Activated CD4-positive, alpha-beta T cell treated with anti-CD3 and anti-CD28 coated beads, Interleukin-2, Interleukin-4, amounts not matched to agents 100 ng/mL and 50 ng/mL, durations not matched to agents 16 hours and 8 hours (primary cell): ENCODE measurements at places on chromosomes 5 and 9.
A peak's percentile ranks its signal among the peaks of the same experiment; 100 is the strongest.

DNA sequence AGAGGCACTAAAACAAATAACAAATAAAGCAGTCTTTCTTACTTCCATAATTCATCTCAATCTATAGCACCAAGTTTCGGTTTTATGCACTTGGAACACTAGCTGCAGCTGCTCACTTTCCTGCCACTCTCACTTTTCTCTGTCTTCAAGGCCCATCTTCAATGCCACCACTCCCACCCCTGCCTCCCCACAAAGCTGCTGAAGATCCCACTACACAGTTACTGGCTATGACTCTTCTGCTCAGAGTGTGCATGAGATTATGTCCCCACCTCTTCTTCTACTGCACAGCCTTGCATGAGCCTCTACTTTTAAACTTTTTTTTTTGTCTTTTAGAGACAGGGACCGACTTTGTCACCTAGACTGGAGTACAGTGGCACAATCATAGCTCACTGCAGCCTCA is 77.4 kb downstream of the SAXO1 start:
- no peak for DNase-seq

DNA sequence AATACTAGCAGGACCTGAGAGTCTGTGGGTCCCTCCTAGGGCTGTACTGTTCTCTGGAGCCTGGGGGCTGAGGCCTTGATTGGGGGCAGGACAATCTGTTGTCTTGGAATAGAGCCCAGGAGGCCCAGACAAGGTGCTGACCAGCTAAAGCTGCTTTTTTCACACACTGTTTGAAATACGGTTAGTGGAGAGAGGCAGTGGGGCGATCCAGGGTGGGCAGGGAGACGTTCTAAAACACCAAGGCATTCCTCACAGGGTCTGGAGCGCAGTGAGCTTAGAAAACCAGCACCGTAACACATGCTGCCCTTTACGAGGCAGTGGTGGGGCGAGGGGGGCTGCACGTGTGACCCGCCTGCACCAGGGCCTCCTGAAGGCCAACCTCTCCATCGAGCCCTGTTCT is 55.1 kb downstream of the EHMT1 start:
- DNase-seq = no peak

DNA sequence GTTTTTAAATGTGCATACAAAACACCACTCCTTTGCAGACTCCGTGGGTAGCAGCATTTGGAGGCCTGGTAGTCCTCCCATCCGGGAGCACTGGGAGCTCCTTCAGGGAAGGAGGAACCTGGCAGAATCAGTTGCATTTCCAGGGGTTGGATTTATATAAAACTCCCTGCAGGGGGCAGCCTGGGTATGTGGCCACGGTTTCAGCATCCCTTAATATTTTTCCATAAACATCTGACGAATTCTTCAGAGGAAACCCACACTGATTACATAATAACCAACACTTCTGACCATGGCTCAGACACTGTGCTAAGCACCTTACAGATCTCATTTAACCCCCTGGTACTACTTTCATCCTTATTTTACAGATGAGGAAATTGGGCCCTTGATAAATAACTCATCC is 6.1 kb upstream of the AFAP1L1 start:
- no peak for DNase-seq

- DNase-seq = no peak
Observed at GRCh38 chr9:133440874-133441273, 18.7 kb downstream of the ADAMTS13 start.

DNA sequence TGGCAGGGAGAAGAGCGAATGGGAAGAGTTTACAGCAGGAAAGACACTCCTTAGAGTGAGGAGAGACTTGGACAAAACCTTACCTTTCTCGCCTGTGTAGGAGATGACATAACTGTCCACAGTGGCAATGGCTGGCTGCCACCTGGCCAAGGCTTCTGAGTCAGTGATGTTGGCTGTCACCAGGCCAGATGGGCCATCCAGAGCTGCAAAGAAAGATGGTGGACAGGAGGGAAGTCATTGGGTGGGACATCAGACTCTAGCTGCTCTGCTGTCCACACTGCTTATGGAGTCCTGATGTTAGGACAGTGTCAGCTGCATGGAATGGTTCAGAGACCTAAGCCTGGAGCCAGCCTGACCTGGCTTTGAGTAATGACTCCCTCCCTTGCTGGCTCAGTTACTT is 79.8 kb downstream of the TNC start:
- no peak for DNase-seq

DNA sequence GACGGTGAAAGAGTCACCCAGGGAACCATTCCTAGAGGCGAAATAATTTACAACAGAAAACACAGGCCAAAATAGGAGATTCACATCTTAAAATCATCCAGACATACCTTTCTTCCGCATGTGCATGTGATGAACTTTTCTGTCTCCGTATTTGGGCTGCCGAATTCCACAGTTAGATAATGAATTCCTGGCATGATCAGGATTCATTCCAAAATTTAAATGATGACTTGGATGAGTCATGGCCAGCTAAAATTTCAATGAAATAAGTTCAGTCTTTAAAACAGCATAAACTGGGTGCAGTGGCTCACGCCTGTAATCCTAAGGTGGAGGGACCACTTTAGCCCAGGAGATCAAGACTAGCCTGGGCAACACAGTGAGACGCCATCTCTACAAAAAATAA is 82.7 kb downstream of the DROSHA start:
- no peak for DNase-seq

- DNase-seq = no peak
Observed at GRCh38 chr9:20619487-20620200, 2.7 kb downstream of the MLLT3 start.

DNA sequence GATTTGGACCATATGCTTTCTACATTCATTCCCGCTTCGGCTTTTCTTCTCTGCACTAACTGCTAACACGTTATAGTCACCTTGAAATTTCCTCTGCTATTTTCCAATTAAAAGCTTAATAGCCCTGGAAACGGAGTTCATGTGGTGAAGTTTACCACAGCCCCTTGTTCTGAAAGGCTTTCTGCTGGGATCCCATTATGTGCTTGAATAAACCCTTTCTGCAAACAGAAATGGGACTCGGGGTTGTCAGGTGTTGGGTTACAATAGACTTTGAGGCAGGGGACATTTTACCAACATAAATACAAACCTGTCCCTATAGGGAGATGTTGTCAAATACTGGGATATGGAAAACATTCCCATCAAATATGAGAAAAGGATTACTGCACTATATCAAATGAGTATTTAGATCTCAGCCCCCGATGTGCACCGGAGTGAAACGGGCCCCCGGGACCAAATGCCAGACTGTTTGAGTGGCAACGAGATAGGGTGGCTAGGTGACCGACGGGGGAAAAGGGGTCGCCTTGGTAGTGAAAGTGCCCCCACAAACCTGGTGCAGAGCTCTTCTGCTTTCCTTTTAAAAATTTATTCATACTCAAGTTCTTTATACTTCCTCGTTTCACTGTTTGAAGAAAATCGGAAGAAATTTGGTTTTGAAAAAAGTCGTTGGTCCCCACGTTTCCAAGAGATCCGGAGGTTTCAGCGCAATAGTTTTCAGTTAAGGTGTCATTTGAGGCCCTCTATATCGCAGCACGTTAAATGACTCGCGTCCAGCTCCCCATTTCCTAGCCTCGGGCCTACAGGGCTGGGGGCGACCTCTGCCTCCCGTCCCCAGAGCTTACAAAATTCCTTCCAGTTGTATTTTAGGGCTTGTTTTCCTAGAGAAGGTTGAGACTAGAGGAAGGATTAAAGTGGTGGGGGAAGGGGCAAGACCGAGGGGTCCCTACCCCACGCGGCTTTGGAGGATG is 2.1 kb upstream of the DMRT3 start:
- DNase-seq = no peak

GRCh38 chr5:69498384-69498783 is 5.8 kb downstream of the OCLN start:
- no peak for DNase-seq

DNA sequence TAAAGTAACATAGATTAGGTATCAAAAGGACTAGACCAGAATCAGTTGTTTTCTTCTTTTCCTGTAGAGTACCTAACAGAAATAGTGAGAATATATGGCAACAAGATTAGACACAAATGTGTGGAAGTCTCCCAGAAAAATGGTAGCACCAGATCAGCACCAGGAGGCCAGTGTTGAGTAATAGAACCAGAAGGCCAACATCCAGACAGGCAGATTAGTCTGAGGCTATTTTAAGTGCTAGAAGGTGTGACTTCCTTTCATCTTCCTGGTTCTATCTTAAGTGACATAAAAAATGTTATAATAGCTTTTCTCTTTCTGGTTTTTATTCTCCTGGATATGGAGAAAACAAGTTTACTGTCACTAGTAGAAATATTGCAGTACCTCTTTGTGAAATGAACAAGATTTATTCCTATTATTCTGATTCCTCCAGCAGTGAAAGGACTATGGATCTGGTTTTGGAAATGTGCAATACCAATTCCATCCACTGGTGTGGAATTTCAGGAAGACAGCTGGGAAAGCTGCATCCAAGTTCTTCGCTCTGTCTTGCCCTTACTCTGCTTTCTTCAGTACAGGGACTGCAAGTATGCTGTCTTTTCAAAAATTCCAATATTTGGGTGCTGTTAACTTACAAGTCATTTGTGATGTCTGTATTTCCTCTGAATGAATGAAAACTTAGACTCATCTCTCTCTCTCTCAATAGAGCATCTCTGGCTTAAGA is 39.1 kb downstream of the SHLD3 start:
- DNase-seq = no peak

DNA sequence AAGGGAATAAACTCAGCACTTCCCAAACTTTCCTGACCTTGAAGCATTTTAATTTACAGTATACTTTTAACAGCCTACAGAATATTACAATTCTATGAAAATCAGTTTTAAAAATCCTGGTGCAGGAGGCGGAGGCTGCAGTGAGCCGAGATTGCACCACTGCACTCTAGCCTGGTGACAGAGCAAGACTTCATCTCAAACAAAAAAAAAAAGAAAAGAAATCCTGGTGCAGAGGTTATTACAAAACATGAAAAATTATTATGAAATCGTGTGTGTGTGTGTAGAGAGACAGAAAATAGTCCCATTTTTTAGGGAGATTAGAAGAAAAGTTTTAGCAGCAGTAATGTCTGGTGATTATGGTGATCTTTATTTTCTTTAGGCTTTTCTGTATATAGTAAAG is 26.9 kb downstream of the GOLPH3 start:
- DNase-seq = no peak

DNA sequence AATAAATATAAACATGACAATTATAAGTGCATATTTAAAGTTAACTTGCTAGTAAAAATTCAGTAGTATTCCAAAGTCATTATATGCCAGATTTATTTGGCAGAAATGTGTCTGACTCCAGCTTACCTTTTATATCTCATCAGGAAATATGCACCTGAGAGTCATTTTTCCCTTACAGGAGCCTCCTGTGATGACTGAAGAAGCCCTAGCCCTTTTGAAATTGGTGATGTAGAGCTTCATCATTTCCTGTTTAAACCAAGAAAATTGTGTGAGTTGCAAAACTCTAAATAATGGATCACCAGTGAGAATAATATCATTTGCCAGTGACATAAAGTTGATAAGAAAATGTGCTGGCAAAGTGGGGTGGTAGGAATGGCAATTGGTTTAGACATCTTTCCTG is 42.1 kb upstream of the CTNND2 start:
- no peak for DNase-seq

DNA sequence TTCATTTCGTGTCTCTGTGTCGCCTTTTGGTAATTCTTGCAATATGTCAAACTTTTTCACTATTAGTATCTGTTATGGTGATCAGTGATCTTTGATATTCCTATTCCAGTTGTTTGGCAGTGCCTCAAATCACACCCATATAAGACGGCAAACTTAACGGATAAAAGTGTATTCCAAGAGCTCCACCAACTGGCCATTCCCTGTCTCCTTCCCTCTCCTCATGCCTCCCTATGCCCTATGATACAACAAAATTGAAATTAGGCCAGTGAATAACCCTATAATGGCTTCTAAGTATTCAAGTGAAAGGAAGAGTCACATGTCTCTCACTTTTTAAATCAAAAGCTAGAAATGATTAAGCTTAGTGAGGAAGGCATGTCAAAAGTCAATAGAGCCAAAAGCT is 74.8 kb downstream of the CDK5RAP2 start:
- peak; percentile 34 for DNase-seq

- DNase-seq = no peak
Observed at GRCh38 chr9:92717201-92718085, 47.2 kb downstream of the BICD2 start.

- DNase-seq = no peak
Observed at GRCh38 chr5:141692533-141692888, 10.5 kb upstream of the ARAP3 start.

- no peak for DNase-seq
Observed at GRCh38 chr9:137632230-137633161, 13.7 kb downstream of the EHMT1 start.

- DNase-seq = no peak
Observed at GRCh38 chr9:136171009-136171800, 33.7 kb downstream of the LHX3 start.

DNA sequence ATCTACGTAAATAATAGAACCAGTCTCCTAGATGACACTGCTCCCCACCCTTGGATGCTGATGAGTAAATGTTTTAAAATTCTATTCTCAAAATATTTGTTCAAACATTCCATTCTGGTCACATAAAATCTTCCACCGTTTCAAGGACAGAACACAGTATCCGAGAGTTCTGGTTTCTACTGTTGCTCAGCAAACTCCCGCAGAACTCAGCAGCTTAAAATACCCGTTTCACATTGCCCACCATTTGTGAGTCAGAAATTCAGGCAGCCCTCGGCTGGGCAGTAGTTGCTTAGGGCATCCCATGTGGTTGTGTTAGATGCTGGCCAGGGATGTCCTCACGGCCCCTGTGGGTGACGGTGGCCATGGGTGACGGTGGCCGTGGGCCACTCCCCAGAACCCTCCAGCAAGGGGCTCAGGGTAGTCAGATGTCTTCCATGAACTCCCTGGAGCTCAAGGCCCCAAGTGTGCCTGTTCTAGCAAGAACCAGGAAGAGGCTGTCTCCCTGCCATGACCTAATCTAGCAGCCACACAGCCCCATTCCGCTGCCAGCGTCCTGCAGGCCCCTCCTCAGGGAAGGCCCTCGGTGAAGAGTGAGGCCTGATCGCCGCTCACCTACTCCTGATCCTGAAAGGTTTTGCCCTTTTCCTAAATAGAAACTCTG is 17.4 kb downstream of the MGAT1 start:
- DNase-seq = no peak

DNA sequence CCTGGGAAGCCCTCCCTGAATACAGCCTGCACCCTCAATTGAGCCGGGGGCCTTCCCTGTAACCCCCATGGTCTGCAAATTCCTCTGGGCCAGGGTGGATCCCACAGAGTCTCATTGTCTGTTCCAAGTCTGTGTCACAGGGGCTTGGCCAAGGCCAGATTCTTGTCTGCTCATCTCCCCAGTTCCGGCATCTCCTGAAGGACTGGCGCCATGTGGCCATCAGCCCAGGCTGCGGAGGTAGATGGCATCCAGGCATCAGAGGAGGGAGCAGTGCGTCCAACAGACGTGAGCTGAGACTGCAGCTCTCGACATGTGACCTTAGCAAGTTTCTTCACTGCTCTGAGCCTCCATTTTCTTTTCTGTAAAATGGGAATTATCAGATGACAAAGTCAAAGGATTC is 37.3 kb upstream of the RPL26L1 start:
- no peak for DNase-seq

- peak; percentile 82 for DNase-seq
Observed at GRCh38 chr9:6894135-6894534, 136.4 kb downstream of the KDM4C start.

GRCh38 chr5:1724822-1725602 is 74.6 kb downstream of the MRPL36 start:
- no peak for DNase-seq
